ENCODE measurements at places on chromosomes 1 and 21.
A peak's percentile ranks its signal among the peaks of the same experiment; 100 is the strongest.

DNA sequence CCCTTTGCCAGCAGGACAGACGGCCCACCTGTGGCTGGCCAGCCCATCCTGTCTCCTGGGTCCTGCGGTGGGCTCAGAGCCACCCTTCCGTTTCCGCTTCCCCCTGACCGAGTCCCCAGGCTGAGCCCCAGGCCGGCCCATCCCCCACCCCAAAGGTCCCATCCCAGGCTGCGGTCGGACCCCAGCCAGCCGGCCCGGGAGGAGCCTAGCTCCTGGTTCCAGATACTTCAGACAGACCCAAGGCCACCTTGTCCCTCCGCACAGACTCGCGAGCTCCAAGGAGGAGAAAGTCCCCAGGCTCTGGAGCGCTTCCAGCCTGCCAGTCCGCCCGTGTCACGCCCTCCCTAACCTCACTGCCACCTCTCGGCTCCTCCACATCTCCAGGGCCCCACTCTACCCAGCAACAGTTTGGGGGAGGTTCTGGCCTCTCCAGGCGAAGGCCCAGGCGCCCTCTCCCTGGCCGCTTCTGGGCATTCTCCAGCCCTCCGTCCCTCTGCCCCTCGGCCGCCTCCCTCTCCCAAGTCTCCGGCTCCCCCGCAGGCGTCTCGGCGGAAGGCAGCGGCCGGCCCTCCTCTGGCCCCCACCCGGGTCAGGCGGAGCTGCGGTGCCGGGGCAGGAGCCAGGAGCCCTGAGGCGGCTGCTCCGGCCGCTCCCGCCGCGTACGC, 835 bp downstream of the LRRN2 start:
- DNase-seq, result no peak

- DNase-seq, result no peak
Measured at GRCh38 chr1:22177354-22178003, 34.6 kb upstream of the WNT4 start.

- no peak for DNase-seq
Measured at GRCh38 chr1:156750711-156751450, 594 bp downstream of the HDGF start.

GRCh38 chr1:100034470-100034869, 64.7 kb downstream of the SLC35A3 start:
- DNase-seq, result no peak

GRCh38 chr21:37767984-37768383, 148.3 kb downstream of the KCNJ6 start:
- no peak for DNase-seq

- DNase-seq, result no peak
Measured at GRCh38 chr1:175555266-175555665, 188.1 kb downstream of the TNR start.

- DNase-seq, result no peak
Measured at GRCh38 chr1:3014443-3015268, 6.6 kb upstream of the ACTRT2 start.

DNA sequence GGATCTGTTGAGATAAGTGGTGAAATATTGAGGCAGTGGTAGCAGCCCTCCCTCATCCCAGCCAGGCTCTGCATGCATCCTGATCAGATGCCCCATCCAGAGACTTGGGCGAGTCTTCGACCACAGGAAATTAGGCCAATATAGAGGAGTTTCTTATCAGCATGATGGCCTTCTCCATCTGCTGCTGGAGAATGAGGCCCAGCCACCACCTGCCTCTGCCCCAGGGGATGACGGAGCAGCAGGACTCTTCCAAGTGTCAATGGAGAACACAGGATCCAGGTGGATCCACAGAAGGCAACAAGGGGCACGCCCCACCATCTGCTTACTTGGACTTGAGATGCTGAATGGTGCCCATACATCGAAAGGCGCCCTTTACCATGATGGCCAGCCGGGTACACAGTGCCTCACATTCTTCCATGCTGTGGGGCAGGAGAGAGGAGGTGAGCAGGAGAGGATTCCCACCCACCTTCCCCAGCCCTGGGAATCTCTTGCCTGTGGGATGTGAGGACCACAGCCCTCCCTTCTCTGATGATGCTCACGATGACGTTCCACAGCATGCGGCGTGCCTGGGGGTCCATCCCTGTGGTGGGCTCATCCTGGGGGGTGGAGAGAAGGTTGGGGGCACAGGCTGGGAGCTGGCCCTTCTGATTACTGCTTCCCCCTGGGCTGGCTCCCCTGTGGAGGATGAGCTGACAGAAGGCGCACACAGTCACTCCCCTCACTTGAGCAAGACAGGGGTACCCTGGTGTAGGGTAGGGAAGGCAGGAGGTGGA, 91.5 kb upstream of the GCLM start:
- no peak for DNase-seq

DNA sequence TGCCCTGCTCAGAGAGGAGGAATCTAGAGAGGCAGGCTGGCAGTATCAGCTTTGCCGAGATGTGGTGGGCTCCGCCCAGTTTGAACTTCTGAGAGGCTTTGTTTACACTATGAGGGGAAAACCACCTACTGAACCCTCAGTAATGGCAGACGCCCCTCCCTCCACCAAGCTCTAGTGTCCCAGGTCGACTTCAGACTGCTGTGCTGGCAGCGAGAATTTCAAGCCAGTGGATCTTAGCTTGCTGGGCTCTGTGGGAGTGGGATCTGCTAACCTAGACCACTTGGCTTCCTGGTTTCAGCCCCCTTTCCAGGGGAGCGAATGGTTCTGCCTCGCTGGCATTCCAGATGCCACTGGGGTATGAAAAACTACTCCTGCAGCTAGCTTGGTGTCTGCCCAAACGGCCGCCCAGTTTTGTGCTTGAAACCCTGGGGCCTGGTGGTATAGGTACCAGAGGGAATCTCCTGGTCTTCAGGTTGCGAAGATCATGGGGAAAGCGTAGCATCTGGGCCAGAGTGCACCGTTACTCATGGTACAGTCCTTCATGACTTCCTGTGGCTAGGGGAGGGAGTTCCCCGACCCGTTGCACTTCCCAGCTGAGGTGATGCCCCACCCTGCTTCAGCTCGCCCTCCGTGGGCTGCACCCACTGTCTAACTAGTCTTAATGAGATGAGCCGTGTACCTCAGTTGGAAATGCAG, 43.6 kb downstream of the C21orf91 start:
- no peak for DNase-seq

GRCh38 chr21:37787456-37787855, 128.8 kb downstream of the KCNJ6 start:
- DNase-seq, result no peak

GRCh38 chr1:66652556-66652955, 99.7 kb upstream of the DYNLT5 start:
- no peak for DNase-seq

GRCh38 chr1:221740993-221741702, 741 bp downstream of the DUSP10 start:
- DNase-seq, result no peak

DNA sequence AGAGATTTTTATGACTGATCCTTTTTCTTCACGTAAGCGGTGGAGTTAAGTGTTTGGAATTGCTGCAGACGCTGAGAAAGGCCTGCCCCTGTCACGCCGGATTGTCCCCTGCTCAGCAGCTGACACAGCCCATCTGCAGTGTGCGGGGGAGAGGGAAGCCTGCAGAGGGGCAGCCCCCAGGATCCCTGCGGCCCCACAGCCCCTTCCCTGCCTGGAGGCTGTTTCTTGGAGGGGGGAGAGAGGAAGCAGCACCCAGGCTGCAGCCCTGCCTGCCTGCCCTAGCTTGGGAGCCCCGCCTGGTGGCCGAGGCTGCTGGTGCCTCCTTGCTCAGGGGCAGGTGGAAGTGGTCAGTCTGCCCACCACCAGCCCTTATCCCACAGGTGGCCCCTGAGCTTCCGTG, 50.7 kb downstream of the PRDM16 start:
- no peak for DNase-seq

GRCh38 chr1:11294951-11295350, 22.0 kb downstream of the UBIAD1 start:
- DNase-seq, result no peak

- DNase-seq, result no peak
Measured at GRCh38 chr1:93604411-93604810, 77.2 kb downstream of the BCAR3 start.

GRCh38 chr1:241762713-241763339, 85.2 kb upstream of the EXO1 start:
- no peak for DNase-seq

GRCh38 chr21:42279341-42279871, 35.8 kb downstream of the TFF3 start:
- no peak for DNase-seq

DNA sequence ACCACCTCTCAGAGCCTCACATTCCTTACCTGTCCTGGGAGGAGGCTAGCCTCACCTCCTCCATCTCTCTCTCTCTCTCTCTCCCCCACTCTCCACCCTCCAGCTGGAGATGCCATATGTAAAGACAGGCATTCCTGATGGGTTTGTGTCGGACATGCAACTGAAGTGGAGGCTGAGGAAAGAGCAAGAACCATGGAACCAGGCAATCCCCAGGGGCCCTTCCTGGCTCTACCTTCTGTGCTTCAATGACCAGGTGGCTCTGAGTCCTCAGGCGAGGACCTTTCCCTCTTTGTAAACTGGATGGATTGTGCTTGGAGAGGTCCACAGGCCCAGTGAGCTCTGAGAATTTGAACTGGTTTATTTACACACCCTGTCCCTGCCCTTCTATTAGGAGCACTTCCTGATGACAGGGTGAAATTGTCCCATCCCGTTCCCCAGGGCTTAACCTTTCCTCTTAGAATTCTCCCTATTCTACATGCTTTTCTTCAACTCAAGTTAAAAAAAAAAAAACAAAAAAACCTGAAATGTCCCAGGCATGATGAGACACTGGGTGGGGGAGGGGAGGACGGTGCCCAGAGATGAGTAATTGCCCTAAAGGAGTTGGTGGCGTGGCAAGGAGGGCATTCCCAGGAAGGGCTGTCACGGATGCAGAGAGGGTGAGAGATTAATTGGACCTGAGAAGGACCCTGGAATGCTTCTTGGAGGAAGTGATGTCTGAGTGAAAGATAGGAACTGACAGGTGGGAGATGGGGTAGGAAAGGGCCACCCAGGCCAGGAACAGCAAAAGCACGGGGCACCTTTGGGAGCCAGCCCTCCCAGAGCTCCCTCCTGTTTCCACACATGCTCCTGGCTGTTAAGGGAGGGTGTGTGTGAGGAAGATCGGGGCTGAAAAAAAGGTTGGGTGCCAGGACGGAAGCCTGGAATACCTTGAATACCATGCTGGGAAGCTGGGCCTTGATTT, 50.2 kb upstream of the WASF2 start:
- DNase-seq, result no peak

DNA sequence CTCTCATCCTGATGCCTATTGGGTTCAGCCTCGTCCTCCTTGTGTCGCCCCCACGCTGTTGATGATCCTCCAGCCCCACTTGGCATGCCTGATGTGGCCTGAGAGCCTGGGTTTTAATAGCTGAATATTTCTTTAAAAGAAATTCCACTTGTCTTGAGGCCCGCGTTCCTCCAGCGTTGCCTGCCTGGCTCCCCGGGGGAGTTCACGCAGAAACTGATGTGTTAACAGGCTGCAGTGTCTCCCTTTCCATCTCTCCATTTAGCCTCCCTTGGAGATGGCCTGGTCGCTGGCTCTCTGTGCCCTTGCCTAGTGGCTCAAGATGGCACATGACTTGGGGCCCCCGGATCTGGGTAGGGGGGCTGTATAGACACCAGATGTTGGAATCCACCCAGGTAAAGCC, 9.5 kb downstream of the ACTL8 start:
- no peak for DNase-seq

DNA sequence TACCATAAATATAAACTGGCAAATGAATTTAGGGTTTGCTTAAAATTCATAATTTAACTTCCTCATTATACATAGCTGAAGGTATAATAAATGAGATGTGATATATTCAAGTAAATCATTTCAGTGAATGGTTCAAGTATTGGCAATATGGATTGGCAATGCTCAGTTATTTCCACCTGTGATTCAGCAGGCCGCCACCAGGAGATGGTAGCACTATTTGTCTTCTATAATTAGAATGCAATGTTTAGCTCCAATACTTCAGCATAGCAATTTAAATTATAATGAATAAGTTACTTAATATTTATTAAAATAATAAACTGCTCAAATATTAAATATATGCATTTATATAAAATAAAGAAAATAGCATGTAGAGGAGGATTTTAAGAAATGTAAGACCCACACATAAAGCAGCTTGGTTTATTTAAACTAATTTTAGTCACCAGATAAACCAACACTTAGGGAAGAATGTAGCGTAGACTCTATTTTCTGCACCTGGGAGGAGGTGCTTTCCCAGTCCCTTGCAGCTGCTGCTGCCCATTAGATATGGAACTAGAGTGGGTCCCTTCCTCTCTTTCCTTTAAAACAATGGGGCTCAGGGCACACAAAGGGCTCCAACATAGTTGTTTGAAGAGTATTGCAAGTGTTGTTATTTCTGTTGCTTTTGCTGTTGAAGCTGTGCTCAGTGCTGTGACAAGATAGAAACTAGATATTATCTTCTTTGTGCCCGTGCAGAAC, 62.1 kb downstream of the PLPPR4 start:
- no peak for DNase-seq

- no peak for DNase-seq
Measured at GRCh38 chr1:111739925-111740765, 950 bp upstream of the INKA2 start.

DNA sequence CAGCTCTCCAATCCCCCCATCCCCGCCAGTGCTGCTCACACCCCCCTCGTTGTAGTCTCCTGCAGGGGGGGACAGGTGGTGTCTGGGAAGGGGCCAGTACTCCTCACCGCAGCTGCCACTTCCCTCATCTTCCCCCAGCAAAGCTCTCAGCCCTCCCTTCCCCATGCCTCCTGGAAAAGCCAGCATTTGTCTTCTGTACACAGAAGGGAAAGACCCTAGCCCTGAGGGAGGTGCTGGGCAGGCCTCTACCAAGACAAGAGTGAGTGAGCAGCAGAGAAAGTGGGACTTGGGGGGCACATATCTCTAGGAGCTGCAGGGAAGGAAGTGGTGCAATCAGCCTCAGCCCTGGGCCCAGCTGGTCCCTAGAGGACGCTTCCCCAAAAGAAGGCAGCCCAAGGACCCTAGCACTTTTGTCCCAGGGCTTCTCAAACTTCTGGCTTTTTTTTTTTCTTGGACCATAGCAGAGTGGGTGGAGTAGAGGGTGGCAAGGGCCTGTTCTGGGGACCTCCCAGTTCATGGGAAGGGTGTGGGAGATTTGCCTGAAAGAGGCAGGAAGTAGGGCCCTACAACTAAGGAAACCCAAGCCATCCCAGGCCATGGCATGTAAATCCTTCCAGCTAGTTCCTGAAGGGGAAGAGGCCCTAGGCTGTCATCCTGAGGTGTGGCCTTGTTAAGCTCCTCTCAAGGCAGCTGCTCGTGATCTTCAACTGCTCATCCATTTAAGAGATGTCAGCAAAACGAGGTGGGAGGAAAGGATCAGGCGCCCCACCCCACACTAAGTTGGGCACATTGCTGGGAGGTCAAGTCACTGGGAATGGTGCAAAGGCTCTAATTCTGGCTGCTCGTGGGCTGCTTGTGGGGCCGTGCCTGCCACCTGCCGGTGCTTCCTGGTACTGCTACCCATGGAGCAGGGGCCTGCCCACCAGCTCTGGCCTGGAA, 12.6 kb downstream of the ZC3H12A start:
- no peak for DNase-seq

DNA sequence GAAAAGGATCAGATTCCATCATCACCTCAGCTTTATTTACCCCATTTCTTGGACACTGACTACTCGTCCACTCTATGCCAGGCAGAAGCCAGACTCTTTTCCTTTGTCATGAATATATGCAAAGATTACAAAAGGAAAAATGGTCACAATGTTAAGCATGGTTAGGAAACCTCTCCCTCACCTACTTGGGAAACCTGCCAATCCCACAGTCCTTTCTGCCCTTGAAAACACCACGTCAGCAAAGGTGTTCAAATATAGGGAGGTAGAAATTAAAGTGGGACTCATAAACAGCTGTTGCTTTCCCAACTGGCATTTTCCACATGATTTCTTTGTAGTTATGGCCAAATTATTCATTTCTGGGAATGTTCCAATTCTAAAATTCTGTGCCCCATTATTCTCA, 16.2 kb upstream of the ATP13A2 start:
- DNase-seq, result no peak

GRCh38 chr1:230277201-230278025, 148.7 kb downstream of the PGBD5 start:
- peak; percentile 32 for DNase-seq
